Caudate nucleus (tissue), 63 donors: ENCODE measurements at places on chromosomes 1 and 21.

- DNase-seq: no peak
Measured at GRCh38 chr1:172476218-172476811, 32.4 kb upstream of the PIGC start.

DNA sequence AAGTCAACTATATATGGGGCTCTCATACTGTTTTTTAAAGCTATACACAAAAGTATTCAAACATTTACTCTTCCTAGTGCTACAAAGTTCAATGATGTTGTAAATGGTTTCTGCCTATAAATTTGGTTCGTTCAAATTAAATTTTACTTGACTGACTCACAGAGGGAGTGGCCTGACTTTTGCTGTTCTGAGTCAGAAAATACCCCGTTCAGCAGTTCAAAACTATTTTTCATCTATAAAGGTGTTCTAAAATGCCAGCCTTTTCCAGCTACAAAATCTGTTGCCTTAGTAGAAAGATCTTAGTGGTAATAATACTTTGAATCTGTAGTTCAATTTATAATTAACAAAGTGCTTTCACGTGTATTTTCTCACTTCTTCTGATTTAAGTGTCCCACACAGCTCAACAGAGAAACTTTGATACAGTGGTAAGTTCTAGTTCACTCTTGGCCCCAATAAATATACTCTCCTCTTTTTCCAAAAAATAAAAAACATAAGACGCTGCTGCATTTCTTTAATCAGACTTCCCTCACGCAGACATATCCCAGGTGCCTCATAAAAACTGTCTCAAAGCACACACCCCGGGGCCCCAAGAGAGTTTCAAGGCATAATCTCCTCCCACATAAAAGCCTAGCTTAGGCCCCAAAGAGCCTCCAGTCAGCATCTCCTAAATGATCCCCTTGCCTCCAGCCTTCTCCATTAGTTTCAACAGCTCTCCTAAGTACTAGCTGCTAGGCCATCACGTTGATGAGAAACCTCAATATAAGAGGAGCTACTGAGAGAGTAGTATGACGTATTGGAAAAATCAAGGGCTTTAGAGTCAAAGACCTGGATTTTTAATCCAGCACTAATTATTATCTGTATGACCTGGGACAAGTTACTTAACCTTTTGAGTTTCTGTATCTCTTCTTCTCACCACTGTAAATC, 3.2 kb downstream of the PTP4A2 start:
- DNase-seq: no peak

- DNase-seq: no peak
Measured at GRCh38 chr1:155695072-155695471, 6.2 kb downstream of the DAP3 start.

DNA sequence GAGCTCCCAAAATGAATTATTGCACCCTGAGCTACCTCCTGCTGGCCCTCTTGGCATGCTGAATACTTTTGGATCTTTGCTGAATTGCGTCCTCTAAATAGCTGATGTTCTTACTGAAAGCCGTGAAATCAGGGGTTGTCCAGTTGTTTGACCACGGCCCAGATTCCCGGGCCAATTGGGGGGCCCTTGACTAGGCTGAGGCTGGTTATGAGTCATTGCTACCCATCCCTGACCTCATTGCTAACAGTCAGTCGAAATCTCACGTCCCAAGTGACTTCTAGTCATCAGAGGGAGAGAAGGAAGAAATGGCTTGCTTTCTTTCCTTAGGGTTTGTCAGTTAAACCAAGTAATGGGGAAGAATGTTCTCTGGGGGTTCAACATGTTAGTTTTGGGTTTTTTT, 37.4 kb downstream of the SMYD2 start:
- DNase-seq: no peak
